ENCODE measurements at places on chromosomes 16 and 17. TPM values are rescaled to one million over a fixed set of nuclear protein-coding genes. Genes with fewer than 3 reads are reported as not detected.
A peak's percentile ranks its signal among the peaks of the same experiment; 100 is the strongest.

SMIM5 gene
- total RNA-seq = 0.38 TPM

FNDC8 gene
- total RNA-seq = not detected

KLHDC4 gene
- 21.9 TPM for total RNA-seq

MT4 gene
- total RNA-seq = not detected

OR2C1 gene
- not detected for total RNA-seq

TNK1 gene
- 1.8 TPM for total RNA-seq

- DNase-seq = no peak
Observed at GRCh38 chr16:30006659-30007377, 4.0 kb downstream of the DOC2A start.

GRCh38 chr17:81553616-81554181, 1.5 kb upstream of the FAAP100 start:
- no peak for DNase-seq

- DNase-seq = no peak
Observed at GRCh38 chr17:4173781-4174180, 30.8 kb downstream of the CYB5D2 start.

DNA sequence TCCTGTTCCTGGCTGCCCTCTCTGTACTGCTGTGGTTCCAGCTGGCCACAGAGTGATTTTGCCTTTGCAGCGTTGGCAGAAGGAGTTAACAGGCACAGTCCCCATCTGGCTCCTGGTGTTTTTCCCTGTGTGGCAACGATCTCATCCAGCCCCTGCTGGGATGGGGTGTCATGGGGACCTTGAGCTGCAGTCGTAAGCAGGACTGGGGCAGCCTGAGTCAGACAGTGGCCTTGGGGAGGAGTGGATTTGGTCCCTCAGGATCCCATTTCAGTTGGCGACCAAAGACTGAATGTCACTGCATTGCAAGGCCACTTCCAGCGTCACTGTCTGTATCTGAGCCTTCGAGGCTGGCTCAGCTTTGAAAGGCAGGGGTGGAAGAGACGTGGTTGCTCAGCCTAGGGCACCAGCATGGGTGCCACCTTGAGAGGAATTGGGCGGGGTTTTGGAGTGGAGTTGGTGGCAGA, 11.9 kb downstream of the TMEM94 start:
- DNase-seq = no peak

- peak; percentile 32 for DNase-seq
Observed at GRCh38 chr17:17088541-17089525, 46.6 kb downstream of the MPRIP start.

DNA sequence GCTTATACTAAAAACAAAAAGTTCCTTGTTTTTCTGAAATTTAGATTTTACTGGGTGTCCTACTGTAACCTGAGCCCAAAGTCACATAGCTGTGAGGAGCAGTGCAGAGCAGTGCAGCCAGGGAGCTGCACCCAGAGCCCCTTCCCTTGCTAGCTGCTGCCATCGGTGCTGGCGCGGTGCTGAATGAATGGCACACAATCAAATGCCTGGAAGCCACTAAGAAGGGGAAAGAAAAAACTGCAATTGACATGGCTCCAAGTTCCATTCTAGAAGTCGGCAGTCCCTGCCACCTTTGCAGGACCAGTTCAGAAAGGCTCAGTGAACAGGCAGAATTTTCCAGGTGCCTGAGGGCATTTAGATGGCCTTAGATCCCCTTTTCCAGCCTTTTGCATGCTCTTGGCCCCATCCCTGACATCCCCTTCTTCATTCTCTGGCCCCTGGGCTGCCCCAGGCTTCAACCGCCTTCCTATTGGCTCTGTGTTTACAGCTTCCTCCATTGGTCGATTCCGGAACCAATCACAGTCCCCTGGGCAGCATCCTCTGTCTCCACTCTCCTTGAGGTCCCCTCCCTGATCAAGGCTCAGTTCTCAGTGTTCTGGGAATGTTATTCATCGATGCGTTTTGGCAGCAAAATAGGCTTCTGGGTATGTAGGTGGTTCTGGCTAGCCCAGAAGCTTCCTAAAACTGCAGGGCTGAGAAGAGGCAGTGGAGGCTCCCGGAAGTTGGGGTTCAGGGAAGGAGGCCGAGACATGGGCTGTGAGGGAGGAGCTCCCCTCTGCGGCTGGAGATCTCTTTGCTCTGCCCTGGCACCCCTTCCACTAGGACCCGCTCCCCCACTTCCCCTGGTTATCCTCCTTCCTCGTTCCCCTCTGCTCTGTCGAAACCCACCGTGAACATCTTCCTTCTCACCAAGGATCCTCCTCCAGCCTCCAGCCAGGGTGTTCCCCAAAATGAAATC, 37.9 kb downstream of the ATP2C2 start:
- peak; percentile 34 for DNase-seq

DNA sequence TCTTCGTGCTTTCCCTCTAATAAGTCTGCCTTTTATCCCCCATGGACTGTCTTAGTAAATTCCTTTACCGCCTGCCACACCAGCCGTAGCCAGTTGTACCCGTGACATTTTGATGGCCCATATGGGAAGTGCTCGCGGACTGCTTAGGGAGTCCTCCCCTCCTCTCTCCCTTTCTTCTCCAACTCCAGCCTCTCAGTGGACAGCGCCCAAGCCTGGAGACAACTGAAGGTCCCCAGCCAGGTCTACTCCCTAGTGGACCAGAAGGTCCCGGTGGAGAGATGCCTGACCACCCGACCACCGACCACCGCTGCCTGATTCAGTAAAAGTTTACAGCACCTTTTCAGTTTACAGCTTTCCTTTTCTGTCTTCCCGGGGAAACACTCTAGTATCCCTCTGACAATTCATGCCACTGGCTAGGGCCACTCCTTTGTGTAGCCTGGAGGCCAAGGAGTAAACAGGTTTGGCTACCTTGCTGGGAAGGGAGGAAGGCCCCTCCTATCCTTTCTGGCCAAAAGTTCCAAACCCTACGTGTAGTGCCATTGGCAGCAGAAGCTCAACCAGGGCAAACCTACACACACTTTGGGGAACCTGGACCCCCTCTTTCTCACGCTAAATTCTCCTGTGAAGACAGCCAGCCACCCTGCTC, 18.0 kb downstream of the CTRB2 start:
- peak; percentile 69 for DNase-seq

GRCh38 chr16:17382949-17383863, 87.6 kb downstream of the XYLT1 start:
- DNase-seq = no peak

GRCh38 chr17:17082878-17083277, 40.6 kb downstream of the MPRIP start:
- peak; percentile 44 for DNase-seq

GRCh38 chr16:85036236-85037049, 8.8 kb downstream of the KIAA0513 start:
- DNase-seq = no peak

- peak; percentile 66 for DNase-seq
Observed at GRCh38 chr17:16927641-16928321, 44.1 kb downstream of the TNFRSF13B start.

DNA sequence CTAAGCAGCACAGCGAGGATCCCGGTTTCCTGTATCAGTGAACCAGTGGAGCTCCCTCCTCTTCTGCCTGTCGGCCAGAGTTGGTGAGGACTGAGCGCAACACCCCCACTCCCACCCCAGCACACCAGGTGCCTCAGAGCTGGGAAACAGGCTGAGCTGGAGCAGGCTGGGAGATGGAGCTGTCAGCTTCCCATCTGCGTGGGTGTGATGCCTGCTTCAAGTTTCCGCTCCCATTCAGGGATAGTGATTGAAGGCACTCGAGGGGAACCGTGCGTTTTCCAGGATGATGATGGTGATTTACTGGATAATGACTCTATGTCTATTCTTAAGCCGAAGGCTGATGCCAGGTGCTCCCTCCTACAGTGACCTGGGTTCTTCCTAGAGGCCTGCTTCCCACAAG, 144.5 kb downstream of the TMEM132E start:
- no peak for DNase-seq

DNA sequence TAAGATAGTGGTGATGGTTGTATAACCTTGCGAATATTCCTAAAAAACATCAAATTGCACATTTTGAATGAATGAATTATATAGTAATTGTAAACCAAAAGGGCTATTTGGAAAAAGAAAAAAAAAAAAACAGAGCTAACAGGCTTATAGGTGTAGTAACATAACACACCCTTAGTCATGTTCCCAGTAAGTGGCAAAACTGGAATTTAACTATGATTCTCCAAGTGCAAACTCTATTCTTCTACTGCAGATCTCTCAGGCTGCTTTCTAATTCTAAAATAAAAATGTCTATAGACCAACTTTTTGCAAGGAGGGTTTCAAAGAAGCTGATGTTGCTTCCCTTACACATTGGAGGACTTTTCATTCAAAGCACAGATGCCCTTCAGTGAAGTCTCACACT, 293.2 kb upstream of the MON1B start:
- DNase-seq = no peak

GRCh38 chr16:86740906-86741799, 162.8 kb downstream of the FOXL1 start:
- peak; percentile 84 for DNase-seq

DNA sequence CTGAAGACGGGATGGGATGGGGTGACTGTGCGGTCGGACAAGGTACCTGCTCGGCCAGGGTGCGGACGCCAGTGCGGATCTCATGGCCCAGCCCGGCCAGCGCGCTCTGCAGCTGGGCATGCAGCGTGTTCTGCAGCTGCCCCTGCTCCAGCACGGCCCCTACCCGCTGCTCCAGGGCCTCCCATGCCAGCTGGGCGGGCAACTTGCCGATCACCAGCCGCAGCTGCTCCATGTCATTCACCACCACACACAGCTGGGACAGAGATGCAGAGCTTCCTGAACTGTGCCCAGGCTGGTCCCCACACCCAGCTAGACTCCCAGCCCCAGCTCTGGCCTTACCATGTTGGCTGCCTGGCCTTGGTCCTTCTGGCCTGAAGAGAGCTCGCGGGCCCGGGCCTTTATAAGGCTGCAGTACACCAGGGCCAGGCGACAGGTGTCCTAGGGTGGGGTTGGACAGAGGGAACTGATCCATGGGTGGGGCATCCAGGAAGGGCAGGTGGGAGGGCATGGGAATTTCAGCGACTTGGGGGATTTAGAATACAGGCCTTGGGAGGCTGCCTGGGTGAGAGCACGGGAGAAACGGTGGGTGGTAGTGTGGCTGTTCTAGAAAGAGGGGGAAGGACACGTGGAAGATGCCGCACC, 9.8 kb downstream of the UNC13D start:
- no peak for DNase-seq

DNA sequence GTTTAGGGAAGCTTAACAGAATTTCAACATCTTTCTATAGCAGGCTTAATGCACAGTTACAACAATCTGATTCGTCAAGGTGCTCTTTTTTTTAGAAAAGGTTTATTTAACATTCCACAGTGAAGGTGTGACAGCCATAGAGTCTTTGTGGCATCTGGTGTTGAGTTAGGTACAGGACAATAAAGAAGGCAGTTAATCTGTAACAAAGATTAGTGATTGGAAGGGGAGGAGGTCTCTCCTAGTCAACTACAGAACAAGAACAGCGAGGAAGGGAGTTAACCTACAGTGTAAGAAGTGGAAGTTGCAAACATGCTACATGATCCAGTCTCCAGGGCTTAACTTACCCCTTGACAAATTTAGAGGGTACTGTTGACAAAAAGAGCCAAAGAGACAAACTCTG, 3.0 kb upstream of the ZDHHC7 start:
- no peak for DNase-seq

GRCh38 chr17:42920922-42921321, 20.3 kb downstream of the G6PC1 start:
- DNase-seq = peak; percentile 62

DNA sequence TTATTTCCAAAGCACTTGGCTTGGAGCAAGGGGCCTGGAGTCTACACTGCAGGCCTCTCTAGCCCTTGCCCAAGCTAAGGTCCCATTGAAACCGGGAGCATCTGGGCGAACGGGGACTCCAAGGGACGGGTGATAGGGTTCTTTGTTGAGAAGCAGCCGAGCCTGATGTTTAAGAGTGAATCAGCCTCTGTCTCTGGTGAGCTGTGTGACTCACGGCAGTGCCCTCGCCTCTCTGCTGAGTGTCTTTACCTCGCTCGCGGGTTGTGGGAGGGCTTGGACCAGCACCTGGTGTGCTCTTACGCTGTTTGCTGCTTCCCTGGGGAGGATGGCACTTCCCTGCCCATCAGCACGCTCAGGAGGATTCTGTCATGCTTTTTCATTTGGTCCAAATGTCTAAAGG, 1.3 kb downstream of the HGS start:
- DNase-seq = no peak

DNA sequence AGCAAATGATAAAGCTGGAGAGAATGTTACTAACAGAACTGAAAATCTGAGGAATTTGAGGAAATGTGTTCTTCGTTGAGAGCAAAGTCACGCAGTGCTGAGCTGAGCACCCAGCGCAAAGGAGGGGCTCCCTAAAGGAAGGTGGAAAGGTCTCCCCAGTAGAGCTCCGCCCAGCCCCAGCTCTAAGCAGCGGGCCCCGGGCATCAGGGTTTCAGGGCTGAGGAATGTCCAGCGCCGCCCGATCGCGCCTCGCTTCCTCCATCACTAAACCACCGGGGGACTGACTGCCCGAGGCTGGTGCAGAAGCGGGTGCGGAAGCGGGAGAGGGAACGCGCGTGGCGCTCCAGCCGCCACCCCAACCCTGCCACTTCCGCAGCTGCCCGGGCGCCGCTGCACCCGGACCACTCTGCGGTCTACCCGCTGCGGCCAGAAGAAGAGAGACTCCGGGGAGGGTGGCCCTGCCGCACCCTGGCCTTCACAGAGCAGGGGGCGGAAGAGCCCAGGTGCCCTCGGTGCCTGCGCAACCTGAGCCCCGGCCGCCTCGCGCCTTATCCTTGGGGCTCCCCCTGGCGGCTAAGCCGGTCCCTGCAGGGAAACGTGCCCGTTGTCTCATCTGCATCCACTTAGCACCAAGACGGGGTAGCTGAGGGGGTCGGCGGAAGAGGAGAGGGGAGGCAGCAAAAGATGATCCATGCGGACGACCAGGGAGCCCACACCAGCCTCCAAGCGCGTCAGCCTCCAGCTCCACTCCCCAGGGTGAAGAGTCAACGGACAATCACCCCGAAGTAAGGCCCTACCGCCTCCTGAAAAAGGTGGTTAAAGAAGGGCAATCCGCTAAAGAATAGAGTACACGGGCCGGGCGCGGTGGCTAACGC, 12.4 kb upstream of the GUCY2D start:
- peak; percentile 95 for DNase-seq

GRCh38 chr16:72400257-72401083, 228.5 kb upstream of the PMFBP1 start:
- DNase-seq = no peak

DNA sequence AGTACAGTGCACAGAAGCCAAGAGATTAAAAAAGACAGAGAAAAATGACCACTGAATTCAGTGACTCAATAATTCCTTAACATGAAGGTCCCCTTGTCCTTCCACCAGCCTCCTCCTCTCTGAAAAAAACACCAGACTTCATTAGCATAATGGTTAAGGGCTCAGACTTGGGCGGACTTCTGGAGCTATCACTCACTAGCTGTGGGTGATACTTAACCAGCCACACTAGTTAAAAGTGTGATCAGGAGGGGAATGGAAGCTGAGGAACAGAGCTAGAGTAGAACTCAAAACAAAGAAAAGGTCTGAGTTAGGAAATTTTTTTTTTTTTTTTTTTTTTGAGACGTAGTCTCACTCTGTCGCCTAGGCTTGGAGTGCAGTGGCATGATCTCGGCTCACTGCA, 23.2 kb downstream of the ZNF652 start:
- no peak for DNase-seq

GRCh38 chr17:69723316-69723715, 308.8 kb downstream of the MAP2K6 start:
- no peak for DNase-seq

GRCh38 chr17:46977348-46977747, 1.7 kb downstream of the RPRML start:
- peak; percentile 40 for DNase-seq

Data from posterior vena cava (tissue), 2 donors.